ENCODE measurements at places on chromosomes 4 and X.

DNA sequence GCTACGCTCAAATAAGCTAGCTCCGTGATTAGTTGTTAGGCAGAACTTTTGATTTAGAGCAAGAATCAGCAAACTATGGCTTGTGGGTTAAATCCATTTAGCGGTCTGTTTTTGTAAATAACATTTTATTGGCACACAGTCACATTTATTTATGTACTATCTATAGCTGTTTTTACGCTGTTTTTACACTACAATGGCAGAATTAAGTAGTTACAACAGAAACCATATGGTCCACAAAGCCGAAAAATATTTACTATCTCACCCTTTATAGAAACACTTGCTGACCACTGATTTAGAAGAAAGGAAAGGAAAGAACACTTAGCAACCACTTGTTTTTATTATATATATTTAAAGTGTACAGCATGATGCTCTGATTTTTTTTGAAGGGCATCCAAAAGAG is 41.1 kb downstream of the THOC2 start:
- DNase-seq, result no peak

- no peak for DNase-seq
Observed at GRCh38 chrX:42366181-42366580, 411.8 kb downstream of the PPP1R2C start.

- no peak for DNase-seq
Observed at GRCh38 chrX:9847071-9847470, 60.8 kb downstream of the SHROOM2 start.

GRCh38 chrX:55714161-55714560 is 3.4 kb upstream of the RRAGB start:
- no peak for DNase-seq

DNA sequence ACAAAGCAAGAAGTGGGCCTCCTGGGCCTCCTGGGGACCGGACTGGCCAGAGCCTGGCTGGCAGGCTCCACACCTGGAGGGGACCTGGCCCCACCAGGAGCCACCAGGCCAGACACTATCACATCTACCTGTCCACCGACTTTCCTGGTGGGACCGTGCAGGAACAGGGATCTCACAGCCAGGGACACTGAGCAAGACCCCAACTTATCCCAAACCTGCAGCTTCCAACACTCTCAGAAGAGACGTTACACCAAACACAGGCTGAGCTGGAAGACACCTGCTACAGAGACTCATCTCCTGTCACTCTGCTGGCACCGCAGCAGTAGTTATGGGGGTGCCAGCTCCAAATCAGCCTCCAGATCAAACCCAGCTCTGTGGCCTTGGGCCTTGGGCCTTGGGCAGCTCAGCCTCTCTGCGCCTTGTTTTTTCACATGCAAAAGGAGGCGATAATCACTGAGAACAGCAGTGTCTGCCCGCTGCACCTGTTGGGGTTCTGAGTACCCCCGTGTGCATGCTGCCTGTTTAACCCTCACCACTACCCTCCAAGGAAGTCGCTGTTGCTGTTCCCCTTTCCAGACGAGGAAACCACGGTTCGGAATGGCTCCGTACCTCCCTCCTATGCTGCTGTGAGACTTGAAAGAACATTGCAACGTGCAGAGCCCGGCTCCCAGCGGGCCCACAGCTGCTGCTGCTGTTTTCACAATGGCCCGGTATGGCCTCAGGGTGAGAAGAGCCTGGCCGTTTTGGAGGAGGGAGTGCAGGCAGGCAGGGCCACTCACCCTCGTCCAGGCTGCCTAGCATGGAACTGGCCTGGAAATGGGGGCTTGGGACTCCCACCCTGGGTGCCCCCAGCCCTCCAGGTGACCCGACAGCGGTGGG is 69.6 kb downstream of the ADRA2C start:
- no peak for DNase-seq

GRCh38 chr4:164508771-164509170 is 245.2 kb upstream of the SMIM31 start:
- DNase-seq, result no peak
